Heart left ventricle (tissue), 16 donors: ENCODE measurements at places on chromosomes 4 and X. TPM values are rescaled to one million over a fixed set of nuclear protein-coding genes. Genes with fewer than 3 reads are reported as not detected.
A peak's percentile ranks its signal among the peaks of the same experiment; 100 is the strongest.

- DNase-seq, result no peak
Measured at GRCh38 chrX:120726294-120726693, 96.4 kb upstream of the C1GALT1C1 start.

Gene GAGE12F
- not detected for total RNA-seq

Gene MAGED4B
- total RNA-seq, result 4.2 TPM

- no peak for DNase-seq
Measured at GRCh38 chr4:472881-473569, 25.9 kb downstream of the ZNF721 start.

Gene GUCY1A1
- 63.6 TPM for total RNA-seq

Gene RASL11B
- total RNA-seq, result 2.9 TPM

DNA sequence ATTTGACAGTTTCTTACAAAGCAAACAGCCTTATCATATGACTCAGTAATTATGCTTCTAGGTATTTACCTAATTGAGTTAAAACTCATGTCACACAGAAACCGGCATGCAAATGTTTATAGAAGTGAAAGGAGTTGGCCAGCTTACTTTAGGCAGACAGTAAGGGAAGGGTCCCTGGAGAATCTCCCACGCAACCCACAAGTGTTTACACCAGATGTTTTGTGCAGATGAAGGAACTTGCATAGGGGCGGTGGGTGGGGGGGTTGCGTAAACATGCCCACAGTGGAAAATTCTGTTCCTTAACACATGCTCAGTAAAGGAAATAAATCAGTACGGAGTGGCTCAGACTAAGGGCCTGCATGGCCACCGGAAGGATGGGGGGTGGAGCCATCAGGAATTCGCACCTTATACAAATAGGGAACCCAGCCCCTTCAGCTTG is 330.5 kb upstream of the AADAT start:
- DNase-seq, result no peak

Gene RTL9
- total RNA-seq, result 1.6 TPM

Gene CCDC149
- total RNA-seq, result 10.3 TPM

- DNase-seq, result no peak
Measured at GRCh38 chr4:68921051-68921450, 30.6 kb downstream of the UGT2A3 start.

DNA sequence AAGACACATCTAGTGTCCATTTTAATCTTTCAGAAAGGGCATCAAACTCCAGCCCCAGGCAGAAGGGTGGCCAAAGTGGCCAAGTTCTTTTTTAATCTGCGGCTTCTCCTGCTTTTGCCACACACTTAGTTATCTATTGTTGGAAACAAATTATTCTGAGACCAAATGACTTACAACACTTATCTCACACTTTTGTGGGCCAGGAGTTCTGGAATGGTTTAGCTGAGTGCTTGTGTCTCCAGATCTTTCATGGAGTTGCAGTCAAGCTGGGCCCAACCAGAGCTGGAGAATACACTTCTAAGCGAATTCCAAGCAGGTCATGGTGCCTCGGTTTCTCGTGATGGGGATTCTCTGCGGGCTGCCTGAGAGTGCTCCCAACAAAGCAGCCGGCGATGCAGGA is 4.0 kb downstream of the TXK start:
- no peak for DNase-seq

- no peak for DNase-seq
Measured at GRCh38 chr4:55002431-55002830, 123.0 kb downstream of the KDR start.

DNA sequence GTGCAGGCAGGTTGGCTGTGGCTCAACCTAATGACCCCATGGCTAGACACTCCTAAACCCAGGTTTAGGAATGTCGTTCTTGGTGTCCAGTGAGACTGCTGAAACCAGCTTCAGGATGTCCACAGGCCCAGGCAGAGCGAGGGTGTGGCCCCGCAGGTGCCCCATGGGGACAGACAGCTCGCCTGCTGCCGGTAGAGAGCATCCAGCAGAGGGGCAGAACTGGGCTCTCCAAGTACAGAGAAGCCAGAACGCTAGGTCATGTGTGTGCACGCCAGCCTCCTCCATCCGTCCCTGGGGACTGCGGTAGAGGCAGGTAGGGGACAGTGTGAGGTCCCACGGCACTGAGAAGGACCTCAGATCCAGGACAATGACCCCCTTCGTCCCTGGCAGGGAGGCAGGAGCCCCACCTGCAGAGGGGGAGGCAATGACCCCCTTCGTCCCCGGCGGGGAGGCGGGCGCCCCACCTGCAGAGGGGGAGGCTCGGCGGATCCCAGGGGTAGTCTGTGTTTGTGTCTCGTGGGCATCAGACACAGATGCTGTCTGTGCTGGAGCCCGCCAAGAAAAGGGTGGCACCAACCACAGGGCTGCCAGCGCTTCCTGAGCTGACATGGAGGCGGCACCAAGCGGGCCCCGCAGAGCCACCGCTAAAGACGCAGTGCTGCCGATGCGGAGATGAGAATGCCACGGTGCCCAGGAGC is 118.4 kb downstream of the FAM53A start:
- DNase-seq, result peak; percentile 55

- DNase-seq, result no peak
Measured at GRCh38 chrX:15277604-15278003, 7.7 kb upstream of the ASB9 start.

Gene ASB5
- total RNA-seq, result 2.7 TPM

- DNase-seq, result no peak
Measured at GRCh38 chrX:80807606-80807991, 2.1 kb downstream of the BRWD3 start.

Gene RHOXF2
- not detected for total RNA-seq

Gene PABPC5
- total RNA-seq, result 0.19 TPM

- no peak for DNase-seq
Measured at GRCh38 chr4:150156543-150156942, 78.3 kb downstream of the DCLK2 start.

DNA sequence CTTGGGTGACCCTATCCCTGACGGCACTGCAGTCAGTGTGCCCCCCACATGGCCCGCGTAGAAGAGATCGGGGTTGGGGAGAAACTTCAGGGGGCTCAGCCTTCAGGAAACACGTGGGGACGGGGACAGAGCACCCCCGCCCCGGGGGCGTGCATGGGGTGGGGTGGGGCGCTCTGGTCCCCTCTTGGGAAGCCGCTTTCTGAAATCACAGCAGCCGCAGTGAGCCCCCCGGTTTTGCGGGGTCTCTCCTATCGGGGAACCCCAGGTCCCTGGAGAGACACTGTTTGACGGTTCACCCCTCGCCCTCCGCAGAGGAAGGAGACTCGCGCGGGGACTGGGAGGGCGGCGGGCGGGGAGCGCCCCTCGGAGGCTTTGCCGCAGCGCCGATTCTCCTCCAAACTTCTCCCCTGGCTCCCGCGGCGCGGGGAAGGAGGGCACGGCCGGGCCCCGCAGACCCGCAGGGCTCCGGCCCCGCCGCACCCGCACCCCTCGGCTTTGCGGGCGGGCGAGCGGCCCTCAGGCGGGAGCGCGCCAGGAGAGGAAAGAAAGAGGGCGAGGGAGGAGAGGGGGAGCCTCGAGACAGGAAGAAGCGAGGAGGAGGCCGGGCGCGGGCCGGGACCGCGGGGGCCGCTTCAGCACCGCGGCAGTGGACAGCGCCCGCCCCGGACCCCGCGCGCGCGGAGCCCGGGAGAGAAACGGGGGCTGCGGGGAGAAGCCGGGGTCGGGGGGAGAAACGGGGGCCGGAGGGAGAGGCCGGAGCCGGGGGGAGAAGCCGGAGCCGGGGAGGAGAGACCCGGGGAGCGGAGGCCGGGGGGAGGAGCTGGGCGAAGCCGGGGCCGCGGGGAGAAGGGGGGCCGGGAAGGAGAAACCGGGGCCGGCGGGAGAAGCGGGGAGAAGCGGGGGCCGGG is 612 bp downstream of the CPLX1 start:
- no peak for DNase-seq

- no peak for DNase-seq
Measured at GRCh38 chrX:119760026-119760877, 1.9 kb downstream of the SOWAHD start.

- no peak for DNase-seq
Measured at GRCh38 chrX:129116676-129117470, 406.4 kb downstream of the SMARCA1 start.

GRCh38 chr4:155789391-155789790 is 30.6 kb downstream of the GUCY1B1 start:
- DNase-seq, result no peak

- DNase-seq, result no peak
Measured at GRCh38 chr4:39286263-39286662, 79.9 kb downstream of the RFC1 start.

DNA sequence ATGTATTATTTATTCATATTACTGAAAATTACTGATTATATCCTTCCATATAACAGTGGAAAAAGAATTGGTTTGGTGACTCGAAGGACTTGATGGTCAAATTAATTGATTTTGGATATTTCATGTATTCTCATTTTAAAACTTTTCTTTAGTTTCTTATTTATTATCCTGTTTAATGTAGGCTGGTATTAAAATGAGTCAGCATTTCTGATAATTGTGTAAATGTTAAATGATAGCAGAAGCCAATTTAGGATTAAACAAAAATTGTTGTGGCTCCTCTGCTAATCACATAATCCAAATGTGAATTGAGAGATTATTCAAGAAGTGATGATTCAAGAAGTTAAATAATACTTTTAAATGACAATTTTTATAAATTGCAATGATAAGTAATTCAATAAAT is 38.7 kb downstream of the PDLIM5 start:
- DNase-seq, result no peak

DNA sequence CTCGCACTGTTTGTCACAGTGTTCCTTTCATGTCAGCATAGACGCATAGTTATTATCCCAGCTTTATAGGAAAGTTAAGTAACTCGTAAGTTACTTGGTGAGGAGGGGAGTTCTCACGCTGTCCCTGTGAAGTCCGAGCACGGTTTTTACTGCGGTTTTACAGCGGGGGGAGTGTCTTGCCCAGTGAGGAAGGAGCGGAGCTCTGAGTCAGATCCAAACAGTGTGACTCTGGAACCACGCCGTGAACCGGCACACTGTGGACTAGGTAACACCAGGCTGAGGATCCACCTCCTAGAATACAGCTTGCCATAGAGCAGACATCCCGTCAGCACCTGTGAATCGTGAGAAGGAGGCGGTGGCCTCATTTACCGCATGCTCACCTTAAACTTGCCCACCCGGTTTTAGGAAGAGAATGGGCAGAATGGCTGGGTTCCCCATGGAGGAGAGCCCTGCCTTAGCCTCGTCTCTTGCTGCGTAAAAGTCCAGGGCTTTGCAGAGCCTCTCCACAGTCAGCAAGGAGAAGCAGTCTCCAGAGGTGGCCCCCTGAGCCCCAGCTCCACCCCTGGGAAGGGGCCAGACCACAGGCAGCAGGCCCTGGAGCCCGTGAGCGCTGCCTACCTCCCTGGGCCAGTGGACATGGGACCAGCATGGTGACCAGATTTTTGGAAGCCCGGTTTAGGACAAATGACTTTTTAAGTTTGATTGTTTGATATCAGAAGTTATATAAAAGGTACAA is 40.2 kb upstream of the HGFAC start:
- no peak for DNase-seq

DNA sequence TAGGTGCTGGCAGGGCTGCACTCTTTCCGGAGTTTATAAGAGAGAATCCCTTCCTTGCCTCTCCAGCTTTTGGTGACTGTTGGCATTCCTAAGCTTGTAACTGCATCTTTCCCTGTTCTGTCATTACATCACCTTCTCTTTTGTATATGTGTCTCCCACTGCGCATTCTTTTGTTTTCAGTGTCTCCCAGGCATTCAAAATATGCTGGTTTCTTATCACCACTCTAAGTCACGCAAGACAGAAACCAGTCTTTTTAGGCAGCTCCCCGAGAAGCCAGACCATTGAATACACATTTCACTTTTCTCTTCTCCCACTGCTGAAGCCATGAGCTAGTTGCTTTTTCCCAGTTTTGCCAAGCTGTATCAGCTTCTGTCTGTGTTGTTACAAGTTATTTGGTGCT is 71.0 kb downstream of the LAS1L start:
- no peak for DNase-seq

GRCh38 chr4:85573270-85573669 is 98.3 kb downstream of the ARHGAP24 start:
- DNase-seq, result no peak

DNA sequence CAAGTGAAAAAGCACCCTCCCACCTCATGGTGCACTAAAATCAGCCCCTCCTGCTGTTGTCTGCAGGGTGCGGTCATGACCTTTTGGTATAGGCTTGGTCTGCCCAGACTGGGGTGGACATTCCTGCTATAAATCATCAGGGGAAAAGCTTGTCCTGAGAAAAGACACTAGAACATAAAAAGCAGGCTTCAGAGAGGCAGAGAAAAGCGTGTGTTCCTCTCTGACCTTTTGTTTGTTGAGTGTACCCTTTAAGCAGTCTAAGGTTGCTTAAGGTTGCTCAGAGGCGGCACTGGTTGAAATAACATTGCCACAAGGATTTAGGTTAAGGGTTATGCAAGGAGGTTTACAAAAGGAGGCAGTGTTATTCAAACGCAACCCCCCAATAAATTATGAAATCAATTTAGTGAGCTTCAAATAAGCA is 43.5 kb downstream of the CCDC158 start:
- no peak for DNase-seq
